Stimulated activated CD4-positive, alpha-beta T cell treated with anti-CD3 and anti-CD28 coated beads, Interleukin-1b, Interleukin-23, amount 100 ng/mL, for 4 hours (primary cell): ENCODE measurements at places on chromosomes 2 and 18.
A peak's percentile ranks its signal among the peaks of the same experiment; 100 is the strongest.

- peak; percentile 34 for DNase-seq
These were observed 3.9 kb downstream of the WIPF1 start for GRCh38 chr2:174593574-174594203.

DNA sequence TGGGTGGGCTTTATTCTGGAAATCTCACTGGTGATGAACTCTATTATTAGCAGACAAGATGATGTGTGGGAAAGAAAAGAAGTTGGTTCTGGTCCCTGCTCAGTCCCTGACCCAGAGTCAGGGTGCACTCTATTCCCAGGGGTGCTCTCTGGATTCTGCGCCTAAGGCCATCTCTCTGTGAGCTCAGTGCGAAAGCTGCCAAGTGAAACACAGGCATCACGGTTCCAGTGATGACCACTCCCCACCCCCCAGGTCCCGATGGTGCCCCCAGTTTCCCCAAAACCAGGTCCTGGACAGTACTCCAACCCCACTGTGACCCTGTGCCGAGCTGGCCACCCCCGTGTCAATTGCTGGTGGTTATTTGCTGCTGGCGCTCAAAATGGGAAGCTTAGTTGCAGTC lies 30.1 kb downstream of the RHOB start:
- DNase-seq, result no peak

DNA sequence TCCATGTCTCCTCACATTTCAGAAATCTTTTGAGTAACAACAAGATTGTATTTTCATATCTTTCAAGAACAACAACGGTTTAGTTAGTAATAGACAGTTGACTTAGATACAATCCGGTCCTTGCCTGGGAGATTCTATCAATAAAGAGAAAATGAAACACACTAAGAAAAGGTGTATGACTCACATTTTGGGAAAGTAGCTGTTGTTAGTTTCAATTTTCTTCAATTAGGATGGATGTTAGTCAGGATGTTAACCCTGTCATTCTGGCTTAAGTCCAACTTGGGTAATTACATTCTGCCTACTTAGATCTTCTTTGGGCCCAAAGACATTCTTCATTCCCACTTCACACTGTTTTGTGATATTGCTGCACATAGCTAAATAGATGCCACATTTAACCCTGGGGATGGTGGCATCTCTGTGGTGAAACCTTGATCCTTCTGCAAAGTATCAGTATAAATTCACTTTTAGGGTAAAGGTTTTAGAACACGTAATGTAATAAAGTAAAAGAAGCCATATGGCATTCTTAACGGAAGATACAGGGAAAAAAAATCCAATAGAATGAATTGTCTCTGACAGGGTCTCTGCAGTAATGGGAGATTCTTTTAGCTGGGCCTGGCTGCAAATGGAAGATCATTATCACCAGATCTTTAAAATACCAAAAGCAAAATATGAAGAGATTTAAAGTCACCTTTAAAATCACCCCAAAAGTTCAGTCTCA lies 365.5 kb downstream of the FIGN start:
- DNase-seq, result no peak

DNA sequence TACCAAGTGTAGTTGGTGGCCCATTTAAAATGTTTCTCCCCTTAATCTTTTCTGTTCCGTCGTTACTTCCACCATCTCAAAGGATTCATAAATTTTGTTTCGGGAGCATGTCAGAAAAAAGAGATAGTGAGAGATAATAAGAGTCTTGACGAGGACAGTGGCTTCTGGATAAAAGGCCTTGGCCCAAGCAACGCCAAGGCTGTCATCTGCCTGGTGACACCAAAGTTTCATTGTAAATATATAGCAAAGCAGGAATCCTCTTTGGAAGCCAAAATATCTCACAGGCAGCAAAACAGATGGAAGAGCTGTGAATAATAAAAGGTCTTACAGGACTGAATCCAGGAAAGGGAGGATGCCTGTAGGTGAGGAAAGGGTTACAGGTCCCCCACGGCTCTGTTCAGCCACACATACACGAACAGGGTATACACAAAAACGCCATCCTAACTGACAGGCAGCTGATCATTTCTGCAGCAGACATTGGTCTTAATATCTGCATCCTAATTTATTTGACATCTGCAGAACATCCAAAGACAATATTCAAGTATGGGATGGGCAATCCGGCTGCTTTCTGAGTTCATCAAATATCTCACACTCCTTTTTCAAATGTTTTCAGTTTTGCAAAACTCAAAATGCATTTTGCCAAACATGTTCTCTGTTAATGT lies 382.8 kb downstream of the OSR1 start:
- no peak for DNase-seq

- DNase-seq, result no peak
These were observed 27.7 kb downstream of the SMAD7 start for GRCh38 chr18:48922801-48923730.

DNA sequence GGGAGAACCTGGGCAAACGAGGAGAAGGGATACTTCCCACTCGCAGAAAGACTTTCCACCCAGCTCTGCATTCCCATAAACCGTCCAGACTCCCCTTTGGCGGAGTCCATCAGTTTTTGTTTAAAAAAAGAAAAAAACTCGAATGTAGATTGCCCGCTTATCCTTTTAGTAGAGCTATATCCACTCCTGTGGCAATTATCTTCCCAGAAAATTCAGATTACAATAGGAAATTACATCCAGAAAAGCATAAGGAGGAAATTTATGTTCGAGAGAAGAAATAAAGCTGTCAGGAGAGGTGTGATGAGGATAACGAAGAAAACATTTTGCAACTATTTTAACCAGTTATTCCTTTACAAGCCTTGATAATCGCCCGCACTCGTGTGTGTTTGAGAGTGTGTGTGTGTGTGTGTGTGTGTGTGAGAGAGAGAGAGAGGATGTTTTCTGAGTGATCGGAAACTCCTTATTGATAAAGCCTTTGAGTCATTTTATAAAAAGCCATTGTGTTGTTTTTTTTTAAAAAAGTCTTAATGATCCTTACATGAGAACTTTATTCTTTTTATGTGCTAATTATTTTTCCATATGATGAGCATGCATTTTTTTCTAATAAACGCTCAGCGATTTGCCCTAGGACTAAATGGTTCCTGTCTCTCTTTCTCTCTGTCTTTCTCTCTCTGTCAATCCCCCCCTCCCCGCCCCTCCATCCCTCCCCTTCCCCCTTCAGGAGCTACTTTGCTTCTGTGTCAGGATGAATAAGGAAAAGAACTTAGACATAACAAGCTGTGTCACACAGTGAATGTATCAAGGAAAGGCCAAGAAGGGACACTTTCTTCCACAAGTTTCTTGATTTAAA lies 1.1 kb upstream of the PPP3R1 start:
- peak; percentile 13 for DNase-seq

DNA sequence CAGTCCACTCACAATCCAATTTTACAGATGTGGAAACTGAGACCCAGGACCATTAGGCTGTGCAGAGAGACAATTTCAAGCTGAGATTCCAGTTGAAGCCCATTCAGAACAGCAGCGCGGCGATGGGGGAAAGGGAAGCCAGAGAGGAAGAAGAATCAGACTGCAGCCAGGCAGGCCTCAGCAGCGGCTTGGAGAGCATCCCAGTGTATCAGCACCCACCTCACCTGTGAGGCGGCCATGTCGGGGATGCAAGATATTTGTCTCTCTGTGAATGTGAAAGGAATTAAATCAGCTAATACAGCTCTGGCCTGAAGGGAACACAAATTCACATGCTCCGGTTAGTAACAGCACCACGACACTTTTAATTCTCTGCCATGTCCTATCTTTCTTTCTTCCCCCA lies 198.0 kb upstream of the SOX11 start:
- DNase-seq, result no peak

DNA sequence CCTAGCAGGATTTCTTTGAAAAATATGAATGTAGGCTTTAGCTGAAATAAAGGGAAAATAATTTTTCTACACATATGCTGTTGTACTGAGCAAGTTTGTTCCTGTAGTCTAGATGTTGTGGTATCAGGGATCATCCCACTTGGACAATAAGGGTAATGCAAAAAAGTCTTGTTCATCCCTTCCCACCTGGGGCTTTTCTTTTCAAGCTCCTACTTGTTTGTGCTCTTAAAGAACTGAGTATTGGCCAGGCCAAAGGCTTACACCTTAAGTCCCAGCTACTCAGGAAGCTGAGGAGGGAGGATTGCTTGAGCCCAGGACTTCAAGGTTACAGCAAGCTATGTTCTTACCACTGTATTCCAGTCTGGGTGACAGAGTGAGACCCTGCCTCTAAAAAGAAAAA lies 35.5 kb downstream of the ZC3H6 start:
- DNase-seq, result no peak
